ENCODE measurements at places on chromosomes 3 and 15.
A peak's percentile ranks its signal among the peaks of the same experiment; 100 is the strongest.

GRCh38 chr3:129576514-129577352 lies 29.7 kb downstream of the PLXND1 start:
- DNase-seq: peak; percentile 21

DNA sequence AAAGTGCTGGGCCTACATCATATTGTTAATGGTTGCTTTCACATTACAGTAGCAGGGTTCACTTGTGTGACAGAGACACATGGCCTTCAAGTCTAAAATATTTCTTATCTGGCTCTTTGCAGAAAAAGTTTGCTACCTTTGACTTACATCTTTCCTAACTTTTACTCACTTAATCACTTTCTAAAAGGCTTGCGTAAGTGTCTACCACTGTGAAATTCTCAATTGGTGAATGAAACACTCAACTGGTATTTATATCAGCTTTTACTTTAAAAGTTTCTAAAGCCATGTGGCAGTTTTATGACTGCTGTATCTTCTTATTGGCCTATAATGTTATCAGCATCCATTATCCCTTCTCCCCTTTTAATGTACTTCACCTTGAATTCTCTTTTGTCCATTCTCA lies 554.5 kb downstream of the ZIC1 start:
- no peak for DNase-seq

- DNase-seq: no peak
Measured at GRCh38 chr3:21100656-21101359, 650.2 kb downstream of the ZNF385D start.

- no peak for DNase-seq
Measured at GRCh38 chr3:133983576-133984560, 45.9 kb downstream of the SLCO2A1 start.

DNA sequence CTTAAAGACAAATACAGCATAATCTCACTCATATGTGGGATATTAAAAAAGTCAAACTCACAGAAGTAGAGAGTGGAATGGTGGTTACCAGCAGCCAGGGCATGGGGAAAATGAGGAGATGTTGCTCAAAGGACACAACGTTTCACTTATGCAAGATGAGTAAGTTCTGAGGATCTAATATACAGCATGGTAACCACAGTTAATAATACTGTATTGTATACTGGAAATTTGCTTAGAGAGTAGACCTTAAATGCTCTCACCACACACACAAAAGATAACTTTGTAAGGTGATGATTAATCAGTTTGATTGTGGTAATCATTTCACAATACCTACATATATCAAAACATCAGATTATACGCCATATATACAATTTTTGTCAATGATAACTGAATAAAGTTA lies 60.0 kb downstream of the MYH15 start:
- no peak for DNase-seq

DNA sequence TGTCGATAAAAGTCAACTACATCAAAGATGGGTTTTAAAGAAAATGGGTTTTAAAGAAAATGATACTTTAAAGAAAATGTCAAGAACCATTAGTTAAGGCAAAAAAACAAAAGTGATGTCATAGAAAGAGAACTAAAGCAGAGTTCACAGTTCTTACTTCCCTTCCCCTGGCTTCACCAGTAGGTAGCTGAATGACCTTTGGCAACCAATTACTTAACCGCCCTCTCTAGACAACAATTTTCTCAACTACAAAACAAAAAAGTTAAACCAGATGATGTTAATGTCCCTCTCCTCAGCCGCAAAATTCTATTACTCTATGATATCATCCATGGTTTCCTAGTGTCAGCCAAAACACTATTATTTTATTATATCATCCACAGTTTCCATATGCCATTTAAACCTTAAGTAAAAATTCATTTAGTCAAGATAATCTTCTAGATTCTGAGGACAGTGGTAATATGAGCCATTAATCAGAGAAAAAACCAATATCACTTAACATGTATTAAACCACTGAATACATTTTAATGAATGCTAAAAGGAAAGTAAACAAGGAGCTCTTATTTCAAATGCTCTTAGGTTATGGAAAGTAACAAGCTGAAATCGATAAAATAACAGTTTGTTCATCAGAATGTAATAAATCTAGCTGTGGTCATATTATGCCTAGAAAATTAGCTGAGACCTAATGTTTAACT lies 13.1 kb downstream of the RYK start:
- DNase-seq: no peak

GRCh38 chr3:82676356-82677026 lies 915.0 kb upstream of the GBE1 start:
- no peak for DNase-seq

- DNase-seq: no peak
Measured at GRCh38 chr3:445960-446359, 249.4 kb downstream of the CHL1 start.

DNA sequence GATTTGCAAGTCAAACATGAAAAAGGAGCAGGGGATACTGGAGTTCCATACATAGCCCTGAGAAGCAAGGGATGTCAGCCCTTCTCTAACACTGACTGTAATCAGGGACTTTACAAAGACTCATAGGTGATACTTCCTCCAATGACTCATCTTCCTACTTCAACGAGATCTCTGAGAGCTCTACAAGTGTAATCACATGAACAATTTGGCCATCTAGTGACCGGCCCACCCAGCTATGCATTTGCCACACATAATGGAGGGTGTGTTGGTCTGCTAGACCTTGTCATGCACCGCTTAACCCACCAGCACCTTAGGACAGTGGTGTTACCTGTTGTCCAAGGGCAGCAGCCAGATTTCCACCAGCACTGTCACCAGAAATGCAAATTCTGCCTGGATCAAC lies 75.3 kb downstream of the NCEH1 start:
- no peak for DNase-seq

GRCh38 chr3:11850003-11850402 lies 3.3 kb upstream of the TAMM41 start:
- no peak for DNase-seq

DNA sequence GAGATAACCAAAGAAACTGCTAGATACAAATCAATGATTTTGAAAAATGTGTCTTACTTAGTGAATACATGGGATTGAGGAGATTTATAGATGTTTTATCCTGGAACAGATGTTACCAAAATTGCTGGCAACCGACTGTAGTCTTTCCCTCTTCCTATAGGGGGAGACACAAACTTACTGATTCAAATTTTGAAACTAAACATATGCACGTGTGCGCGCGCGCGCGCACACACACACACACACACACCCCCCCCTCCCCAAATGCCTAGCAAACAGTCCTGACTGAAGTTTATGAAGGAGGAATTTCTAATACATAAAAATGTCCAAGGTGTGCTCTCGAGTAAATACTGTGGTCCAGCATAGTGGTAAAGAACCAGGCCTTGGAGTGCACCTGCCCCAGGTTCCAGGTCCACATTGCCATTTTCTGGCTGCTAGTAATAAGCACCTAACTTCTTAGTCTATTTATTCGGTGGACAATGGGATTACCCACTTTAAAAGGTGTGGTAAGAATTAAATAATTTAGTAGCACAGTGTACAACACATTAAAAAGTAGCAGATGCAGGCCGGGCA lies 18.5 kb upstream of the C3orf62 start:
- peak; percentile 7 for DNase-seq

- DNase-seq: no peak
Measured at GRCh38 chr3:28286595-28286994, 45.2 kb downstream of the CMC1 start.

GRCh38 chr3:99472385-99472784 lies 166.0 kb upstream of the COL8A1 start:
- DNase-seq: no peak

DNA sequence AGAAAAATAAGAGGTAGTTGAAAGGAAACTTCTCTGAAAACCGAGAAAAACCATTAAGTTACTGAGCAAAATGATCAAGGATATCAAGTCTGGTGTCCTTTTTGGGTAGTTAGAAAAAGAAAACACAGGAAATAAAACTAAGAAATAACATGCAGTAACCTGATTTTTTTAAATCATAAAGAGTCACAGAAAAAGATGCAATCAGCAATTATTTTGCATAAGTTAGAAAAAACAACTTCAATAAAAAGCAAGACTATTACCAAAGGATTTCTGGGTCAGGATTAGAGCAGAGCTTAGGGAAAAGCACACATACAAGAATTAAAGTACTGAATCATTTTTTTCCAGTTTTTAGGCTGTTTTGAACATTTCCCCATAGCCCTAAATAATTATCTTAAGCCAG lies 28.5 kb upstream of the ANO10 start:
- DNase-seq: no peak

DNA sequence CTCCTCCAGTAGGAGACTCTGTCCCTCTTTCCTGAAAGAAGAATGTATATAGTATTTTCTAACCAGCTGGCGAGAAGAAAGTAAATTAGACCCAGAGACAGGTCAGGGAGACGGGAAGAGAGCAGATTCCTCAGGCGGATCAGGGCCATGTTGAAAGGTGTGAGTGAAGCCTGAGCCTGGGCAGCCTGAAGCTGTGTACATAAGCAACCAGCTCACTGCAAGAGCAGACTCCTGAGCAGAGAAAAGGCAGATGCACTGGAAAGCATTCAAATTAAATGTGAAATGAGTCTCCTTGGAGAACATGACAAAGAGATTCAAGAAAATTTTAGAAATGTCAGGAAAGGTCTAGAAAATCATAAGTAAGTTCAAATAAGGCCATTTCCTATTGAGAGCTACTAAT lies 165.8 kb downstream of the GOLIM4 start:
- no peak for DNase-seq

DNA sequence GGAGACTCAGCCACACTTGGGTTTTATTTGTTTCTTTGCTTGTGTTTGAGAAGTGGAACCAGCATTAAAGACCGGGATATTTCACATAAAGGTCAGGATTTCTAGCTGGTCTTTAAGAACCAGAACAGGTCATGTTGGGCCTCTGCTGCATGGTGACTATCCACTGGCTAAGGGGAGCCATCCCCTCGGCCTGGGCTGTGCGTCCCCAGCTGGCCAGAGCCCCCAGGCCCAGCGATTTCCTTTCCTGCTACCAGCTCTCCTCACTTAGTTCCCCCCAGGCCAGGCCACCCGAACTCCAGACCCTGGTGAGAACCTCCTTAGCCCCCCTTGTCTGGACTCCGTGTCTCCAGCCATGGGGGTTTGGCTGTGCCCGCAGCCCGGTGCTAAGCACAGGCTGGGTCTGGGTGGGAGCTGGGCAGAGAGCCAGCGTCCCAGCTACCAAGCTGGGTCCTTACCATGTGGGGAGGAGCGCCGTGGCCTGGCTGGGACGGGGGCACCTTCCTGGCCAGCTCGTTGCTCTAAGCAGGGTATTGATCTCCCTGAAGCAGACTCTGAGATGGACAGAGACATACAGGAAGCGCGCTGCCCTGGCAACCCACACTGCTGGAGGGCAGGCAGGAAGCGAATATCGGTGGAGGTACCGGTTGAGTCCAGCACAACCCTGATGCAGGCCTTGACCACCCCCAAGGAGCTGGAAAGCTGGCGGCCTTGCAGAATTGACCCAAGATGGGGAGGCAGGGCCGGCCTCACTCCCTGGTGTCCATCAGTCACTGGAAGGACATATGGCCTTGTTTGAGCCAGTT lies 49.4 kb downstream of the KLF15 start:
- DNase-seq: no peak

GRCh38 chr3:14266361-14266760 lies 87.7 kb downstream of the LSM3 start:
- DNase-seq: no peak

- DNase-seq: no peak
Measured at GRCh38 chr3:184578822-184579221, 17.2 kb downstream of the EPHB3 start.

DNA sequence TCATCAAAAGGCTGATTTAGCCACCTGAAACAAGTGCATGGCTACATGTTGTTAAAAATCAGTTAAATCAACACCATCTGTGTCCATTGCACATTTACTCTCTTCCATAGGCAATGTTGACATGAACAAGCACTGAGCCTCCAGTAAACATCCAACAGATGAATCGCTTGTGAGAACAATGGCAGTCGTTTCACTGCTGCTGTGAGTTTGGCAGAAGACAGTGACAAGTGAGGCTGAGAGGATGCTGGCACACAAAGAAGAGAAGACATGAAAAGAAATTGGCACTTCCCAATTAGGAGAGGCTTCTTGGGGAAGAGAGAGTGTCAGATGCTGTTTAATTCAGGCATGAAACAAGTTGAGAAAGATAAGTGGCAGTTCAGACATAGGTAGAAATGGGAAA lies 227.4 kb upstream of the STT3B start:
- no peak for DNase-seq

GRCh38 chr3:177852001-177852807 lies 654.9 kb upstream of the TBL1XR1 start:
- DNase-seq: no peak

GRCh38 chr3:145134738-145135137 lies 1026.2 kb downstream of the PLOD2 start:
- DNase-seq: no peak

DNA sequence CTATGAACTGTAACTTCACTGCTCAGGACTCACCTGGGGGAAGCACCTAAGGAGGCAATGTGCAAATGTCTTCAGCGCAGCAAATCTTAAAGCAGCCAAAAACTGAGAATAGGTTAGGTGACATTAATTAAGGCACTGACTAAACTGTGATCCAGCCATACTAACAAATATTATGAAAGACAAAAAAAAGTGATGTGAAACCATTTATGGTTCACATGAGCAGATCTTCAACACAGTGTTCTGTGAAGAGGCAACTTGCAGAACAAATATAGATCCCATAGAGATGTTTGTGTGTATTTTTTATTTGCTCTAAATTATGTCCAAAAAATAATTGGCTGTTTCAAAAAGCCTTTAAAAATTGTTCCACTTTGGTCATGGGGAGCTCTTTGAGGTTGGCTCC lies 24.1 kb upstream of the MITF start:
- no peak for DNase-seq
